ENCODE measurements at places on chromosomes 12 and 14.

GRCh38 chr12:40986001-40986400 lies 202.1 kb upstream of the PDZRN4 start:
- DNase-seq: no peak

- no peak for DNase-seq
Measured at GRCh38 chr14:92487513-92488133, 26.0 kb upstream of the RIN3 start.

DNA sequence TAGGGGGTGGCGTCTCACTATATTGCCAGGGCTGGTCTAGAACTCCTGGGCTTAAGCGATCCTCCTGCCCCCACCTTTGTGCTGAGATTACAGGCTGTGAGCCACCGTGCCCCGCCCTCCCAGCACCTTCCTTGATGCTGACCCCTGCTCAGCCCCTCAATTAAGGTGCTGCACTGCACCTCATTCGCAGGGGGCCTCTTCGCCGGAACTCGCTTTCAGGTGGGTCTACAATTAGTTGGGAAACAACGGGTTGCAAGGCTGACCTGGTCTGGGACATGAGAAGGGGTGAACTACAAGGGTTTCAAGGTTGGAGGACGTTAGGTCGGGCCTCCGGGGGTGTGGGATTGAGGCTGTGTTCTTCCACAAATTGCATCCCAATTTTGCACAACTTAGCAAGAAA lies 1.2 kb upstream of the NOP2 start:
- DNase-seq: no peak

DNA sequence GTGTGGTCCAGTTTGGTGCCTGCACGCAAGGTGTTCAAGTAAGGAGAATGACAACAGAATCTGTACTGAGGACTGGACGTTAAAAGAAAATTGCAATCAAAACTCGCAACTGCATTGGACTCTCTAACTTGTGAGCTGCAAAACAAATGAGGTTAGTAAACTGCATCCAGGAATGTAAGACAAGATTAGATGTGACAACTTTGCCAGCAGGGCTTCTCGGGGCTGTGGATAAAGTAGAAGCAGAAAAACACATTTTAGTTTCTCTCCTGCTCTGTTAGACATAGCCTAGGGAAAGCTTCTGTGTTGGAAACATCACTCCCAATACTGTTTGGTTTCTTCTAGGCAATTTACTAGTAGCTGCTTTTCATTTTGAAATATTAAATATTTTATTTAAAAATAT lies 338.2 kb upstream of the NAV3 start:
- DNase-seq: no peak

GRCh38 chr14:59819446-59820088 lies 51.0 kb downstream of the RTN1 start:
- DNase-seq: no peak

DNA sequence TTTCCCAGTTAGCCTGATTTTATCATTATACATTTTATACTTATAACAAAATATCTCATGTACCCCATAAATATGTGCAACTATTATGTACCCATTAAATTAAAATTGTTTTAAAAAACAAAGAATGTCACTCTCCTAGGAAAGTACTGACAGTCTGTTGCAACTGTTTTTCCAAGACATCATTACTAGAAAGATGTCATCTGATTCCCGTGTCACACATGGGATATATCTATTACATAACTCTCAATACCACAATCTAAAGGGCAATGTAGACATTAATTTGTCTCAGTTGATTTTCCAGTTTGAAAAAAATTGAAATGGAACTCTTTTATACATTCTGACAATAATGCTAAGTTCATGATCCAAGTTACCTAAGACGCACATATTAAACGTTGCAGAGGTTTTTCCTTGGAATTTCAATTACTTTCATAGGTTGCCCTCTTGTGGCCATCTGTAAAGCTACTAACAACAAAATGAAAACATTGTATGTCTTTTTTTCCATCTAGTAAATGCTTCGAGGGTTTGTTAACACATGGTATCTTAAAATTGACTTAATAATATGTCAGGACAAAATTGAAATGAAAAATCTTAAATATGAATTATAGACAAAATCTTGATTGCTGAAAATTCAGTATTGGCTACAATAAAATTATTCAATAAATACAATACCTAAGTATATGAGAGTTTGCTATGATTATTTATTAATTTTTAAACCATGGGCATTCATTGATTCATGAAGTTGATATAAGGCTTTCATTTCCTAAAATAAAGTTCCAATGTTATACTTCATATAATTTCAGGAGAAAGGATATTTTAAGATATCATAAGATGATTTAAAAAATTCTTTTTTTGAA lies 131.6 kb downstream of the PPFIA2 start:
- DNase-seq: no peak

DNA sequence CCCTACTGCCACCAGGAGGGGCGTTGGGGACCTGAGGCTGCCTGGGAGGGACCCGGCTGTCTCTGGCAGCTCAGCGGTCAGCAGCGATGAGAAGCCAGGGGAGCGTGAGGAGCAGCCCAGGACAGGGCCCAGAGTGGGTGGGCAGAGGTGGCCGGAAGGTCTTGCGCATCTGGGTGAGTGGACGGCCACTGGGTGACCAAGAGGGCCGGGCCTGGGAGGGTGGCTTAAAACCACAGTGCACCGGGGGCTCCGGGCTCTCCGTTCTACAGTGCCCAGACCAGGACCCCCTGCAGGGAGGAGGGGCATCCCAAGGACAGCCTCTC lies 10.0 kb downstream of the INF2 start:
- DNase-seq: no peak

DNA sequence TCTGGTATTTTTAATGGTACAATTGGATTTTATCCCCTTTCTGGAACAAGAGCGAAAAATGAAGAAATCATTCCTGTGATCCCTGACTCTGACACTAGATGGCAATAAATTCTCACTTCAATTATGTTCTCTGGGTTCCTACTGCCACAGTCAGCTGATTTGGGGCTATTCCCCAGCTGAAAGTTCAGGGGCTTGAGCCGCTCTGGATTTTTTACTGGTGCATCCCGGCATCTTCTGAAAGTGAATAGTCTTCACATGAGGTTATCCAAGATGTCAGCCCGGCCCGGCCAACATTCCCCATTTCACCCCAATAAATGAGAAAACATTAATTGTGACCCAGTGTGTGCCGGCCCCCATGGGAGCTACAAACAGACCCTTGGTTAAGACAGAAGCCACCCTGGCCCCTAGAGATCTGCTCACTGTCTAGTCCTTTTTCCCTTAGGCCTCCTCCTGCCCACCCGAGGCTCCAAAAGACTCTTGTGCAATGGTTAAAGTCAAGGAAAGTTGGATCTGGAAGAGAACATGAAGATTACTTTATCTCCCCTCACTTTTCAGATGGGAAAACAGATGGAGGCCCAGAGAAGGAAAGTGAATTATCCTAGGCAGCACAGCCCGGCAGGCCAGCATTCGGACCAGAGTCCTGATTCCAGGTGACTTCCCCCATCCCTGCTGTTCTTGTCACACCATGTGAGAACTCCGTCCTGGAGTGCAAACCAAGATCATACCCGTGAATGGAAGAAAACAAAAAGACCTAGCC lies 20.8 kb downstream of the CKAP4 start:
- DNase-seq: no peak

GRCh38 chr14:68674538-68675232 lies 118.2 kb downstream of the ZFP36L1 start:
- DNase-seq: no peak

DNA sequence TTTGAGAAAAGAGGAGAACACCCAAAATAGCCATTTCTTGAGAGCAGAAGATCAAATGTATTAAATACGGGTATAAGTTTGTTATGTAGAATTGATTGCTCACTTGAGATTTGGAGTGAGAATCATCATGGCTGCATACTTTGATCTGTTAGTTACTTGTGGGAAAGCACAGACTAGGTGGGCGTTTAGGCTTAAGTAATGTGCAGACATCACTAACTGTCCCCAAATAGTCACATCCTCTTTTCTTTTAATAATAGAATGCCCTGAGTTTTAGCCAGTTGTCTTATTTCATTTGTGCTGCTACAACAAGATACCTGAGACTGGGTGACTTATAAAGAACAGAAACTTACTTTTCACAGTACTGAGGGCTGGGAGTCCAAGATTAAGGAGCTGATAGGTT lies 14.3 kb upstream of the GTF2A1 start:
- DNase-seq: no peak

GRCh38 chr12:1705774-1706631 lies 15.1 kb downstream of the ADIPOR2 start:
- DNase-seq: no peak

DNA sequence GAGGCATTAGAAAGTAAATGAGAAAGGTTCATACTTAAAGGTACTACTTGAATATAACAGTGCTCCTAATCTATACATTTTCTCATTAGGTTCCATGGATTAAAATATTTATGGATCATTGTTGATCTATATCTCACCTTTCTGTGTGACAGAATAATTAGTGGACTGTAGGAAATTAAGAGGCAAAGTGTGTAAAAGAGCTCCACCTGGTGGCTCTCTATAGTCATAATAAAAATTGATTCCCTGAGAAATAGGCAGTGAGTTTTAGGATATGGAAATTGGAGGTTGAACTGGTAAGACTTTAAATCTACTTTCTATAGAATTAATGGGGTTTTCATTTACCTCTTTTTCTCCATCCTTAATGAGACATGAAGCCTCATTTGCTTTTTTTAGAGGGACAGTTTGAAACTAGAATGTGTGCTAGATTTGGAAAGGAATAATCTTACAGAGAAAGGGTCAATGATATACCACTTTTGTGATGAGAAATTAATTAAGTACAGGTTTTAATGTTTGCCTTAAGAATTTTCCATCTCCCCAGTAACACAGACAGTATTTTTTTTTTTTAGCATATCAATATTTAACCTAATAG lies 11.8 kb upstream of the DERA start:
- no peak for DNase-seq

DNA sequence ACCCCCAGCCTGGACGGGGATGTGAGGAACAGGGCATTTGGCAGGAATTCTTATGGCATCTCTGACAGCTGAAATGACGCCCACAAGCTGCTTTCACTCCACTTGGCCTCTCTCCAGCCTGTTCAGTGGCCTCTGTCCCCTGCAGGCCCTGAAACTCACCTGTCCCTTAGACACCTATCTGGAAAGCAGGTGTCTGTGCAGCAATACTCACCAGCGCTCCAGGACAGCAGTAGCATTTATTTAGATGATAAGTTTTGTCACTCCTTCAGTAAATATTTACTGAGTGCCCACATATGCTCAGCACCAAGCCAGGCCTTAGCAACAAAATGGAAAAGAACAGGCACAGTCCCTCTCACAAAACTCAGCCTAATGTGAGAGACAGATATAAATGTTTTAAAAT lies 311.1 kb upstream of the FKBP4 start:
- DNase-seq: no peak

DNA sequence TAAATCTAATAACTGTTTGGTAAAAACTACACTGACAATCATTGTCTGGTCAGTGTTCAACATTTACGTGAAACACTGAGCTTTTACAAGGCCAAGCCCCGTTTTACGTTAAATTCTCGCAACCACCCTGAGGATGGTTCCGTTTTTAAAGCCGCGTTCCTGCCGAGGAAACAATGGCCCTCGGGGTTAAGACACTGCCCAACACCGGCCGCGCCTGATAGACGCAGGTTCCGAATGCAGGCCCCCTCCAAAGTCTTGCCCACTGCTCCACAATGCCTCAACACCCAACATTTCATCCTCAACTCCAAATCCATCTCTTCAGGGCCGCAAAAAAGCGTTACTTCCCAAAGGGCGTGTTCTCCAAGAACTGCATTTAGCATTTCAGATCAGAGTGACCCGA lies 953 bp upstream of the SNRPF start:
- no peak for DNase-seq

DNA sequence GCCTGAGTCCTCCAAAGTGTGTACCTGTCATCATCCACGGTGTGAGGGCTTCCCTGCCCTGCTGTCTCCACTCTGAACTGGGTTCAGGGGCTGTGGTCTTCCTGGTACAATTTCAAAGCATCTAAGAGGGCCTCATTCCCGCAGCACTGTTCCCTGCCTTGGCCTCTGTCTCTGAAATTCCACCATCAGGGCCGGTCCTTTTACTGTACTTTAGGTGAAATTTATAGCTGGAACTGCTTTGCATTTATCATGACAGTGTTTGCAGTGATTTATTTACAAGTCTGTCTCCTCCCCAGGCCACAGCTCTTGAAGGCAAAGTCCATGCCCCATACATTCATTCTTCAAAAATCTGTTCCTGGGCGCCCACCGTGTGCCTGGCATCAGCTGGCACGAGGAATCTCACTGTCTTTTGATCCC lies 36.9 kb upstream of the NCOR2 start:
- DNase-seq: no peak

DNA sequence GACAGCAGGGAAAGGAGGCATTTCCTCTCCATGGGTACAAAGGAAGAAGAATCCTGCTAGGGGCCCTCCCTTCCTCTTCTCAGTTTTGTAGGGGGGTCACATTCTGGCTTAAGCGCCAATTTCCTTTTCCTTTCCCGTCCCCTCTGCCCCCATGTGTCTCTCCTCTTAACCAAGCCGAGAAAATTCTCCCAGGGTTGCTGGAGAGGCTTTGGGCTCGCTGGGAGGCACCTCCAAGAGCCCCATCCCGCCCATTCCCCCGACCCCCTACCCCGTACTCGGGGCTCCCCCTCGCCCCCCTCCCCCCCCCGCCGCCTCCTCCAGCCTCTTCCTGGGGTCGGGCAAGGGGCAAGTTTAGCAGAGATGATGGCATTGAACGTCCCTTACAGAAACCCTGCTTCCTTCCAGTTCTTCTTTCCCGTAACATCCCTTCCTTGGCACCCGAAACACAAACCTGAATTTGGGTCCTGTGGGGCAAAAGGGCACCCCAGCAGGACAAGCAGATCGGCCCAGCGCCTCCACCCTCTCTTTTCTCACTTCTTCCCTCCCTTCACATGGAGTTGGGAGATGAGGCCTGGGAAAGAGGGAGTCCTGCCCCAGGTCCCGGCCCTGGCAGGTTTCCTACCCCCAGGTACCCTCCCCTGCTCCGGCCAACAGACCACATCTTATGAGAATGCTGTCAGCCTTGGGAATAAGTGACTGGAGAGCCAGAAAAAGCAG lies 13.7 kb downstream of the PLEKHG6 start:
- no peak for DNase-seq

GRCh38 chr12:92513231-92513730 lies 189.5 kb upstream of the PLEKHG7 start:
- no peak for DNase-seq

GRCh38 chr12:88431246-88431645 lies 149.0 kb downstream of the KITLG start:
- no peak for DNase-seq

Measured in stimulated activated CD4-positive, alpha-beta T cell treated with anti-CD3 and anti-CD28 coated beads, Interleukin-12 subunit alpha, Interleukin-12 subunit beta, amount 100 ng/mL, for 24 hours (primary cell).